ENCODE measurements at places on chromosomes 4 and X.

- no peak for DNase-seq
These were observed 112.9 kb downstream of the CPZ start for GRCh38 chr4:8705161-8706145.

GRCh38 chr4:186216465-186217024 is 10.8 kb upstream of the KLKB1 start:
- DNase-seq: no peak

DNA sequence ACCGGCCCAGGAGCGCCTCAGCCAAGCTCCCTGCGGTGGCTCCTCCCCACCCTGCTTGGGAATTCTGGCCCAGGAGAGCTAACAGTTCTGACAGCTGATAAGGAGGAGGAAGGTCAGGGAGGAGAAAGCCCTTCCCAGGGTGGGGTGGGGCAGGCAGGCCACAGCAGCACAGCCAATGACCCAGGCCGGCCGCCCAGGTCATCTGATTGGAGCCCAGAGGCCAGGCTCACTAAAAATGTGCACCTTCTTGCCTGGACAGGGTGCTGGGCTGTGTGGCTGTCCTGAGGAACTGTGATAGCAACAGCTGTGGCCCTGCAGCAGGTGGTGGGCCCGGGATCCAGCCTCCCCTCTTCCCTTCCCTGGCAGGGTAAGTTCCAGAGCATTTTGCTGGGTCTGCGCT is 17.2 kb upstream of the SH3TC1 start:
- no peak for DNase-seq

DNA sequence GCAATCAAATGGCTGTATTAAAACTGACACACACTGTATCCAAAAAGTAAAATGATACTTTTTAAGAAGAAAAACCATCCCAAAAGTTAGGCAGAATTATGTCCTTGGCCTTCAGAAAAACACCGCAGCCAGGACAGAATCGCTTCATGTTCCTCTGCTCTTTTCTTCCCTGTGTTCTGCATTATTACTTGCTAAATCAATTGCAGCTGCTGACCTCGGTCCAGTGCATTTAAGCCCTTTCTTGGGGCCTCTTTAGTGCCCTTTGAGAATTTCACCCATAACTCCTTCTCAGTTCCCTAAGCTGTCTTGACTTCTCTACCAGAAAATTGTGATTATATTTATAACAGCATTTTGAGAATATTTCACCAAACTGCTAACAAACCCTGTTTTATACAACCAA is 696.9 kb downstream of the PCDH7 start:
- no peak for DNase-seq

DNA sequence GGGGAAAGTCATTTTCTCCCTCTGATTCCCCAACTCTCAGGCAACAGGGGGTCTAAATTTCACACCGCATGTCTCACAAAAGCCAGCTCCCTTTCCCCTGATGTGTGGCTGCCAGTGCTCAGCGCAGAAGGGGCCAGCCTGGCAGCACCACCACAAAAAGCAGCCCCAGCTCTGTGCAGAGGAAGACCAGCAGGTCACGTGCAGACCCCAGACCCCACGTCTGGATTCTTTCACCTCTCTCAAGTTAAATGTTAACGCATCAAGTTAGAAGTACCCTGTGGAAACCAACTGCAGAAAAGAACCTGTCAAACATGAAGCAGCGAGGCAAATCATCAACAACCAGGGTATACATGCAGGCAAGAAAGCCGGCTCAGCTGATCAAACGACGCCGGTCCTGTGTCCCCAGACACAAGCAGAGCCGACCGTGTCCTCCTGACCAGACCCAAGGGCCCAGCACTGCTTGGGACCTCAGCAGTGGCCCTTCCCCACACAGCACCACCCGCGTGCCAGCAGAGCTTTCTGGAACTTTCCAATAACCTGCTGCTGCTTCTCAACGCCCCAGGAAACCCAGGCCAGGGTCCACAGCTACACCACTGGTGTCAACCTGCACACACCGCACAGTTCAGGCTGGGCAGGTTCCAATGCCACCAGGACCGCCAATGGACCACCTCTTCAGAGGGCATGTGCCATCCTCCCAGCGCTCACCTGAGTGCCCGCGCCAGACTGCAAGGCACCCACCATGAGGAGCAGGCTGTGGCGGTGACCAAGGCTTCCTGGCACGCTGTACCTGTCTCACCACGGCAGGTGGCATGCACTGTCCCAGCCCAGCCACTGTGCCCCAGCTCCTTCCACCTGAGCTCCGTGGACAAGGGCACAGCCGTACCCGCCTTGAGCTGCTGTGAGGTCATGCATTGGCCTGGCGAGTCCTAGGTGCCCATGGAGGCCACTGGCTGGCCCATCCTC is 4.0 kb downstream of the LRPAP1 start:
- no peak for DNase-seq

DNA sequence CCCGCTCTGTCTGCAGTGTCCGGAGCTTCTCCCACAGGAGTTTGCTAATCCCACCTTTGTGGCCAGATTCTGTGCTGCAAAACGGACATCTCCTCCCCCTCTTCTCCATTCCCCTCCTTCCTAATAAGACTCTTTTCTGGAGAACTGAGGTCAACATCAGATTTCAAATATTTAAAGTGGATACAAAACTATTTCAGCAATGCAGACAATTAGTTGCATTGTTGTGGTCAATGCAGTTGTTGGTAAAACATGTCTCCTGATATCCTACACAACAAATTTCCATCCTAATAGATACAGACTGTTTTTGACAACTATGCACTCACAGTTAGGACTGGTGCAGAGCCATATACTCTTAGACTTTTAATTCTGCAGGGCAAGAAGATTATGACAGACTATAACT is 5.1 kb upstream of the MCUB start:
- no peak for DNase-seq

DNA sequence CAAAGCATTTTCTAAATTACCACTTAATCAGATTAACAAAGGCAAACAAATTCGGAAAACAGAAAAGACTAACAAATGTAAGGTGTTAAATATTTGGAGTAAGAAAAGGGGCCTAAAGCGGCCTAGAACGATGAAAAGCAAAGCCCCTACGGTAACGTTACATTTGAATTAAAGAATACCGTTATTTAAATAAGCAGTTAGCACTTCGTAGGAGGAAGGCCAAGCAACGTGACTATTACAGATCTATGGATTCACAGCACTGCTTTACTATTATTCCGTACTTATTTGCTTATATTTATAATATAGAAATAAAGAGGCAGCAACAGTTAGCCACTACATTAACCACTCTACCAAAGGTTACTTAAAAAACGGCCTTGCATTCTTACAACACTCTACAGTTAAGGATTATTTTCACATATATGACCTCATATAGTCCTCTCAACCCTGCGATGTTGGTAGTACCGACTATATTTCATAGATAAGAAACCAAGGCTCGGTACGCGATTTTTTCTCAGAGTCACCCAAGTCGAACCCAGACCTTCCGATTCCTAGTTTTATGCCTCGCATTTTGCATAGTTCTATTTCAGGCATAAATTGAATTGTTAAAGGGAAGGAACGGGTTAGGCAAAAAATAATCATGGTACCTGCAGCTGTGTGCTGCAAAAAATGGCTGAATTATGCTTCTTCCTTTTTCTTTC is 2.9 kb downstream of the KLHL15 start:
- no peak for DNase-seq

- DNase-seq: no peak
These were observed 1851.7 kb upstream of the IGFBP7 start for GRCh38 chr4:58961925-58962324.

DNA sequence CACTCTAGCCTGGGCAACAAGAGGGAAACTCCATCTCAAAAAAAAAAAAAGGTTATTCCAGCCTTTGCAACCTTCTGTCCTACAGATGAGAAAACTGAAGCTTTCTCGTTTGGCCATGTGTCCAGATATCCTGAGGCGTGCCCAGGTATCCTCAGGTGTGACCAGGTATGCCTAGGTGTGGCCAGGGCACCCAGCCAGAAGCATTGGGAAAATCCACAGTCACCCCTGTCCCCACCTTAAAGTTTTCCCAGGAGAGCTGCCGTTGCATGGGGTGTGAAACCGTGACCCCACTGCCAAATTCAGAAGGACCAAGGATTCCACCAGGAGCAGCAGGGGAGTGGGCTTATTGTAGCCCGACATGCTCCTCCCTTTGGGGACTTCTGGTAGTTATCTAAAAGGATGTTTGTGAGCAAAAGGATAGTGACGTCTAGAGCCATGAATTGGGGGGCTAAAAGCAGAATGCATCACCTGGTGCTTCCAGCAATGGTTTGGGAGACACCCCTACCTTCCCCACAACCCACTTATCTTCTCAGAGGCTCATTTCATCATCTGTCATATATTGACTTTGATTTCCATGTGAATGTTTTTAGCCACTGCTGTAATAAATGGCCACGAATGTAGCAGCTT is 4.0 kb upstream of the DHRSX start:
- DNase-seq: no peak

DNA sequence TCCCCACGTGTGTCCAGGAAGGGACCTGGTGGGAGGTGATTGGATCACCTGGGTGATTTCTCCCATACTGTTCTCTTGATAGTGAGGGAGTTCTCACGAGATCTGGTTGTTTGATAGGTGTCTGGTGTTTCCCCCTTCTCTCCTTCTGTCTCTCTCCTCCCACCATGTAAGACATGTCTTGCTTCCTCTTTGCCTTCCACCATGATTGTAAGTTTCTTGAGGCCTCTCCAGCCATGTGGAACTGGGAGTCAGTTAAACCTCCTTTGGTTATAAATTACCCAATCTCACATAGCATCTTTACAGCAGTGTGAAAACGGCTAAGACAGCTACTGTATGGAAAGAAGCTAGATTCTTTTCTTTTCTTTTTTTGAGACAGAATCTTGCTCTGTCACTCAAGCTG is 21.6 kb upstream of the FGG start:
- DNase-seq: no peak

- DNase-seq: no peak
These were observed 54.6 kb upstream of the CLDN34 start for GRCh38 chrX:9912351-9913145.

- no peak for DNase-seq
These were observed 335.0 kb downstream of the BMPR1B start for GRCh38 chr4:95092766-95093165.

- no peak for DNase-seq
These were observed 3.6 kb downstream of the PCDH18 start for GRCh38 chr4:137528673-137529072.
